ENCODE measurements at places on chromosomes 1 and 21. TPM values are rescaled to one million over a fixed set of nuclear protein-coding genes. Genes with fewer than 3 reads are reported as not detected.

Gene S100A5
- not detected for total RNA-seq

Gene PPM1J
- 2.8 TPM for total RNA-seq

Gene HMCN1
- 1.0 TPM for total RNA-seq

Gene PADI2
- total RNA-seq = 0.14 TPM

Gene KCNE1
- total RNA-seq = 0.34 TPM

Gene SYT6
- not detected for total RNA-seq

Gene CLDN17
- total RNA-seq = 1.4 TPM

Gene AKR7A3
- 0.57 TPM for total RNA-seq

Gene C1orf226
- total RNA-seq = 1.6 TPM

Gene S100A14
- total RNA-seq = 881 TPM

Gene LRRC8B
- total RNA-seq = 18.1 TPM

Gene ADGRL4
- total RNA-seq = not detected

Gene NTMT2
- not detected for total RNA-seq

Gene LCE2C
- total RNA-seq = not detected

Gene C1orf94
- total RNA-seq = not detected

Gene RASAL2
- 24.8 TPM for total RNA-seq

Gene DDR2
- total RNA-seq = 2.4 TPM

Gene LRRC41
- total RNA-seq = 75.2 TPM

Gene FBXO2
- 65.7 TPM for total RNA-seq

Gene BSND
- under 0.01 TPM for total RNA-seq

Gene KRTAP22-2
- not detected for total RNA-seq

Gene ARTN
- 28.7 TPM for total RNA-seq

Gene SMIM1
- 0.68 TPM for total RNA-seq

Gene TENT5C
- 0.34 TPM for total RNA-seq

Gene HHIPL2
- 0.07 TPM for total RNA-seq

Gene CRP
- total RNA-seq = not detected

Gene SNRPE
- total RNA-seq = 40.0 TPM

Gene PIGR
- 14.5 TPM for total RNA-seq

Gene TNFRSF18
- total RNA-seq = 0.34 TPM

Gene SPRR2G
- total RNA-seq = not detected

Gene BMP8B
- 1.0 TPM for total RNA-seq

Gene KRTAP10-12
- total RNA-seq = not detected

Gene C8A
- not detected for total RNA-seq

Gene PRAMEF17
- total RNA-seq = not detected

Gene KRTAP7-1
- total RNA-seq = not detected

Gene FCER1G
- not detected for total RNA-seq

Gene GJA8
- not detected for total RNA-seq

Gene H6PD
- 18.9 TPM for total RNA-seq

Gene TYW3
- total RNA-seq = 17.6 TPM

Gene KRTAP19-3
- not detected for total RNA-seq

Gene ENSA
- total RNA-seq = 76.6 TPM

Gene LPAR3
- 46.8 TPM for total RNA-seq

Gene STUM
- not detected for total RNA-seq

Gene IGSF3
- 50.2 TPM for total RNA-seq

Data from nasal cavity respiratory epithelium epithelial cell of viscerocranial mucosa (primary cell).